ENCODE measurements at places on chromosomes 6 and 20. TPM values are rescaled to one million over a fixed set of nuclear protein-coding genes. Genes with fewer than 3 reads are reported as not detected.

- DNase-seq = no peak
These were observed 95.0 kb upstream of the FAM184A start for GRCh38 chr6:119173249-119174084.

LST1 gene
- total RNA-seq = not detected

GRCh38 chr6:31053873-31054272 lies 43.6 kb downstream of the MUC22 start:
- no peak for DNase-seq

HSPA1L gene
- 3.0 TPM for total RNA-seq

DNA sequence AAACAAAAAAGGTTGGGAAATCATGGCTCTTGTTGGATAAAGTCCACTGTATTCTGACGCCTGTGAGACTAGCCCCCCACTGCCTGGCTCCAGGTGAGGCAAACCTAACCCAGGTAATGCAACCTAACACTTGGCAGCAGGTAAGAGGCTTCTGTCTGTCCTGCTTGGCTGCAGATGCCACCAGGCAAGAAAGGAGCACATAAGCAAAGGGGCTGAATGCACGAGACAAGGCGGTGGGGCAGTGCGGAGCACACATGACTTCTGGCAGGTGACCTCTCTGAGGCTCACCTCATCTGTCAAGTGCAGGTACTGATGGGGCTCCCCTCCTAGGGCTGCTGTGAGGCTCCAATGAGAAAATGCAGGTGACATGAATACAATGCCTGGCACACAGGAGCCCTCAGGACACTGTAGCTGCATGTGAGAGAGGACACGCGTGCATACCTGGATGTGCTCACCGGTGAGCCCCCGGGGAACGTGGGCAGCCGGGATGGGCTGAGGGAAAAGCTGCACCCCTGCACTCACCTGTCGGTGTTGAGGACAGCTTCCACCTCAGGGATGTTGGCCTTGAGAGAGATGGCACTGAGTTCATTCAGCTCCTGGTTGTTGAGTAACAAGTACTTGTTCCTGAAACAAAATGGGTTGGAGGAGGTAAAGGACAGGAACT lies 54.1 kb downstream of the MYH7B start:
- DNase-seq = no peak

TREM1 gene
- not detected for total RNA-seq

DNA sequence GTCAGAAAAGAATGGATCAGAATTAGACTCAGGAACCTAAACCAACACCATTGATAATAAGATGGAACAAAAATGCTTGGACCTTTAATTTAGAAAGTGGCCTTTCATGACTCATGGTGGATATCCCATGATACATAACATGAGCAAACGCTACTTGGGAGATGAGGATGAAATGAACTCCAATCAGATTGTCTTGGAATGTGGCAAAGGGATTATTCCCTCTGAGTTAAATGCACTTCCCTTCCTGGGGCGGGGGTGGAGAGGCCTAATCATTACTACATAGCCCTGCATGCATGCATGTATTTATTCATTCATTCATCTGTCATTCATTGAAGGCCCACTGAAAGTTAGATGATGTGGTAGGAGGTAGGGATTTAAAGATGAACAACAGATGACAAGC lies 174.0 kb downstream of the AIG1 start:
- DNase-seq = no peak

Data from A172 (cell line).